Stimulated activated CD8-positive, alpha-beta memory T cell treated with anti-CD3 and anti-CD28 coated beads, Interleukin-15, amount 100 ng/mL, for 48 hours (primary cell): ENCODE measurements at places on chromosomes 5 and 9.

- DNase-seq = no peak
Measured at GRCh38 chr5:96072138-96072790, 110.6 kb upstream of the ELL2 start.

GRCh38 chr5:14201325-14202045 is 58.3 kb downstream of the TRIO start:
- no peak for DNase-seq

- no peak for DNase-seq
Measured at GRCh38 chr9:105204416-105204815, 40.0 kb upstream of the SLC44A1 start.

- no peak for DNase-seq
Measured at GRCh38 chr9:111094958-111095357, 56.7 kb upstream of the LPAR1 start.

- no peak for DNase-seq
Measured at GRCh38 chr5:77743181-77743580, 33.0 kb downstream of the TBCA start.

- no peak for DNase-seq
Measured at GRCh38 chr9:90735952-90736351, 65.7 kb upstream of the SYK start.

DNA sequence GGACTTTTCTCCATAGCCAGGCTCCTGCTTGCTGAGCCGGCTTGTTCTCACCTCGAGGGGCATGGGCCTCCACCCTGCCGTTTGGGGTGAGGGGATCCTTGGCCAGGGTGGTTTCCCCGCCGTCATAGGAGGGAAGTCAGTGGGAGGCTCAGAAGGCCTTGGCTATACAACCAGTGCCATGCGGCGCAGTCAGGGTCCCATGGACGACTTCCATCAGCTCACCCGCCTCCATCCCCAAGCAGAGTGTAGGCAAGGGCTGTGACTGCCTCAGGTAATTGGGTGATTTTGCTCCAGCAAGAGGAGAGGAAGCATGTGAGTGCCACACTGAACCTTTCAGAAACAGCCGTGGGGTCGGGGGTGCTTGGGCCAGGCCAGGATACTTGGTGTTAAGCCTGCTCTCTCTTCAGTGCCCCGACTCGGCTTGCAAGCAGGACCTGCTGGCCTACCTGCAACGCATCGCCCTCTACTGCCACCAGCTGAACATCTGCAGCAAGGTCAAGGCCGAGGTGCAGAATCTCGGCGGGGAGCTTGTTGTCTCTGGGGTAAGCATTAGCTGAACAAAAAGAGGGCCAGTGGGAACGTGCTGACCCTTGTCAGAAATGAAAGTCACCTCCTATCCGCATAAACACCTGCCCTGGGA is 57.2 kb upstream of the LRRTM2 start:
- DNase-seq = no peak

- no peak for DNase-seq
Measured at GRCh38 chr5:168784454-168784853, 205.3 kb upstream of the PANK3 start.

DNA sequence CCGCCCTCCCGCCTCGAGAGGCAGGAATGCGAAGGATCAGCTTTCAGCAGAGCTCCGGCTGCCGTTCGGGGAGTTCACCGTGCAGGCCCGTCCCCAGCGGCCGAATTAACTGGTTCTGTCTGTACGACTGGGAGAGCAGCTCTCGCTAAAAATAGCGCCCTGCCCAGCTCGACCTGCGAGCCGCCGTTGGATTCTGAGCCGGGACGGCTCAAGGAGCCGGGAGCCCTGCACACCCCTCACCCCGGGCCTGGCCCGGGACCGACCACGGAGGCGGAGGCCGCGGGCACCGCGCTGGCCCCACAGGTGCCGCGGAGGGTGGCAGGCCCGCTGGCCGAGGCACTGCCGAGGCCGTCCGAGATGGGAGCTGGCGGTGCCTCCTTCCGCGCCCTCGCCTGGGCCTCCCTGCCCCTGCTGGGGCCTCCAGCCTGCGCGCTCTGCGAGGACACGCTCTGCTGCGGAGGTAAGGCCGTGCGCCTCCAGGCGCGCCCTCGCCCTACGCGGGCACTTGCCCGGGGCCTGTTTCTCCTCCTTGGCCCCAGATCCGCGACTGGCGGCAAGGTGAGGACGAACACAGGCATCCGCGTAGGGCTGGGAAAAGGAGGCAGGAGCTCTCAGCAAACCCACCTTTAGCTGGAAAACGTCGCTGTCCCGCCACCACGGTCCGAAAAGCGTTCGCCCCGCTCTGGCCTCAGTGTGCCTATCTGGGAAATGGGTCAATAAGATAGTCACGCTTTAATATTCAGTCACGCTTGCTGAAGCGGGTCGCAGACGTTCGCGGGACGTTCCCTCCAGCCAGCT is 53.1 kb upstream of the DAB2IP start:
- no peak for DNase-seq

GRCh38 chr9:127626752-127627493 is 14.8 kb downstream of the STXBP1 start:
- no peak for DNase-seq

GRCh38 chr9:113154471-113154870 is 3.7 kb downstream of the SLC31A2 start:
- no peak for DNase-seq

DNA sequence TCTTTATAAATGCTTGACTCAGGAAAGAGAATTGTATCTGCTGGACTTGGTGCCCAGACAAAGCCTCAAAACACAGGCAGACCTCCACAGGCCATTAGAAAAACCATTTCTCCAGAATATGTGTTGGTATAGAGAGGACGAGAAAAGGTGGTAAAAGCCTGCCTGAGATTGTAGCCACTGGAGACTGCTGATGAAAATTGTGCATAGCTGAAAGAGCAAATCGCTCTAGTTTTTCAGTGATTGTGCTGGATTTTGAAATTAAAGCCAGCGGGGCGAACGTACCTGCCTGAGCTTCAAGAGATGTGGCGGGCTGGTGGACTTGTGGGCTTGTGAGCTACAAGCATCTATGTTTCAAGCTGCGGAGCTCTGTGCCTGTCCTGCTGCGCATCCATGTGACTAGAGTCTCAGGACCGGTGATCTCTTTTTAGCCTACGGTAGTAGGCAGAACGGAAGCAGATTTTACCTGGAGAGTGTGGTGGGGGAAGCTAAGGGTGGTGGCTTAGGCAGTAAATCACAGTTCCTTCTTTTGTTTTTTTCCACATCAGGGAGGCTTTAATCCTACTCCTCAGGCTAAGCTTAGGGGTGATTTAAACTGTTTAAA is 193.6 kb downstream of the SREK1 start:
- DNase-seq = no peak

GRCh38 chr9:105307591-105308130 is 63.2 kb downstream of the SLC44A1 start:
- DNase-seq = no peak

DNA sequence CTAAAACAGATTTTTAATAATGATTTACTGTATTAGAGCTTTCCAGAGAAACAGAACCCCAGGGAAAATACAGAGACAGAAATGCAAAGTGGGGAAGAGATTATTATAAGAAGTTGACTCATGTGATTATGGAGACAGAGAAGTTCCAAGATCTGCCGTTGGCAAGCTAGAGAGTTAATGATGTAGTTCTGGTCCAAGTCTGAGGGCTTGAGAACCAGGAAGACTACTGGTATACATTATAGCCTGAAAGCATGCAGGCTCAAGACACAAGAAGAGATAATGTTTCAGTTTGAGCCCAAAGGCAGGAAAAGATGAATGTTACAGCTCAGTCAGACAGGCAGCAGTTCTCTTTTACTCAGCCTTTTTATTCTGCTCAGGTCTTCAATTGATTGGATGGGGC is 98.8 kb upstream of the NFIL3 start:
- DNase-seq = no peak

DNA sequence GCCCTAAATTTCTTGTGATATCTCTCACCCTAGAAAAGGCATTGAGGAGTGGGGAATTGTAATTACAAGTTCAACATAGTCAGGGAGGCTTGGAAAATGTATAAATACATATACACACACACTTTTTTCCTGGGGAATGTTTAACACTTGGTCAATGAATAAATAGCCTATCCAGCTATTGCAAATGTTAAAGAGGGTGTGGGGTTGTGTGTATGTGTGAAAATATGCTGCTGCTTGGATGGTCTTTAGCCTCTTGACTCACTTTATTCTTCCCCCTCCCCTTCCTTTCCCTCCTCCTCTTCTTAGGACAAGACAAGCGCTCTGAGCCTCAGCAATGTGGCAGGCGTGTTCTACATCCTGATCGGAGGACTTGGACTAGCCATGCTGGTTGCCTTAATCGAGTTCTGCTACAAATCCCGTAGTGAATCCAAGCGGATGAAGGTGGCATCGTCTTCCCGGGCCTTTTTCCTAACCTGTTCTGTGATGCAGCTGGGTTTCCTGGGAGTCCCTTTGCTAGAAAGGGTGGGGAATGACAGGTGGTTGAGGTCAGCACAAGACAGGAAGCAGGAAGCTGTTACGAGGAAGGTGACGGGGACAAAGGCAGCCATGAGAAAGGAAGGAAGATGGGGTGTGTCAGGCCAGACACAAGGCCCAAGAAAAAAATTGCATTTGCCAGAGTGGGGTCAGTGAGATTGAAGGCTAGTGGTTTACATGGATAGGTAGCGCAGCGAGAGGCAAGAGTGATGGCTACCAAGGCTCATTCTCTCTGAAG is 236.5 kb downstream of the FAM114A2 start:
- DNase-seq = no peak

DNA sequence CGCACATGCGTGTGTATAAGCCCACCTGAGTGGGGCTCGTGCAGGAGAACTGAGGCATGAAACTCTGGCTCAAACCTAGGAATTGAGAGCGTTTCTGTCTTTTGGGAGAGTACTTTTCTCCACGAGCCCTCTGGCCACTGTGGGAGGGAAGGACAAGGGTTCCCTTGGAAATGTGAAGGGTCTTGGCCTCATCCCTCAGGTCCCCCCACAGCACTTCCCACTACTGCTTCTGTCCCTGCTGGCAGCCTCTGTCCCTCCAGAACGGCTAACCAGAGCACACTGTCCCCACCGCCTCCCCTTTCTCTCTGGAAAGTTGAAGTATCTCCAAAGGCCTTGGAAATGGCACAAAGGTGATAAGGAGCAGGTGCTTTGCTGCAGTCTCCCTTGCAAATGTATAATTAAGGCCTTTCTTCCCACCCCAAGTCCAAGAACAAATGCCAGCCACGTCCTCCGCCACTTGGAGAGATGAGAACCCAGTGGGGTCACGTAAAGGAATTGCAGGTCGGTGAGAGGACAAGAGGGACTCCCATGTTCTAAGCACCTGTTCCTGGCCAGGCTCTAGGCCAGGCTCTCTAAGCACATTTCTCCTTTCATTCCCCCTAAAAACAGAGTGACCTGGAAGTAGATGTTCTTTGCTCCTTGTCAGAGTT is 107.9 kb upstream of the LMX1B start:
- DNase-seq = no peak

GRCh38 chr9:94802251-94802650 is 75.8 kb downstream of the AOPEP start:
- no peak for DNase-seq

- no peak for DNase-seq
Measured at GRCh38 chr5:1526681-1527131, 2.9 kb upstream of the LPCAT1 start.

GRCh38 chr5:21661184-21661583 is 1192.0 kb downstream of the CDH12 start:
- no peak for DNase-seq

- DNase-seq = no peak
Measured at GRCh38 chr9:2559192-2560152, 62.1 kb upstream of the VLDLR start.

- DNase-seq = no peak
Measured at GRCh38 chr9:36401164-36401740, 1.2 kb upstream of the RNF38 start.

GRCh38 chr5:156379206-156379605 is 52.2 kb downstream of the SGCD start:
- DNase-seq = no peak

GRCh38 chr5:142000704-142001484 is 11.9 kb downstream of the GNPDA1 start:
- DNase-seq = no peak

- DNase-seq = no peak
Measured at GRCh38 chr9:12783767-12784460, 9.1 kb downstream of the LURAP1L start.

GRCh38 chr5:103393101-103393754 is 134.7 kb downstream of the MACIR start:
- no peak for DNase-seq

DNA sequence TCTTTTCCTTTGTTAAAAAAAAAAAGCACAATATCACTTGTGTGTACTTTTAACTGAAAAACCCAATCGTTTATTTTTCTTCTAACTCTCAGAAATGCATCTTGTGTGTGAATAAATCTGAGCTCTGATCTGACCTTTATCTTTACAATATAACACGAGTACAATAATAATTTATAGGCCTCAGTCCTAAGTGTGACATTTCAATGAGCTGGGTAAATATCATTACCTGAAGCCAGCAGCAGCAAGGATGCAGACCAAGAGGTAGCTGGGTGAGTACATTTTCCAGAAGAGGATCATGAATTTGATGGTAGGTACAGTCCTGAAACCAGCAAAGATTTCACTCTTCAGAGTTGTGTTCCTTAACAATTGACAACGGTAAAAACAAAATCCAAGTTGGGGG is 264.0 kb upstream of the KIF2A start:
- DNase-seq = no peak

DNA sequence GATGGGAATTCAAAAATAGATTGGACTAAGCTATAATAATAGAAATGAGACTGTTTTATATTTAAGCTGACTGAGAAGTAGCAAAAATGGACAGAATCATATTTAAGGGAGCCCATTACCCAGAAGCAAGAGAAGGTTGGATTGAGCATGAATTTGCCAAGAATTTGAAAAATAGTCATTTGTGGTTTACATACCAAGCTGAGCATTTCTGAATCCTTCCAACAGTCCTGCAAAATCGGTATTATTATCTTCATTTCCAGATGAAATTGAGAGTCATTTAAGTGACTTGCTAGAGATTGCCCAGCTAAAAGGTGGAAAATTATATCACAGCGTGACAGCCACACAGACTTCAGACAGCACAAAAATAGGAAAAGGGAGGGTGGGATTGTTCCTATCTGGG is 48.4 kb downstream of the TNFSF15 start:
- DNase-seq = no peak

- no peak for DNase-seq
Measured at GRCh38 chr9:16921855-16922254, 51.4 kb upstream of the BNC2 start.
